ENCODE measurements at places on chromosomes 11 and 22.

- no peak for DNase-seq
Measured at GRCh38 chr22:36586852-36587251, 57.9 kb upstream of the EIF3D start.

- DNase-seq, result no peak
Measured at GRCh38 chr11:134266841-134267251, 9.3 kb upstream of the GLB1L3 start.

DNA sequence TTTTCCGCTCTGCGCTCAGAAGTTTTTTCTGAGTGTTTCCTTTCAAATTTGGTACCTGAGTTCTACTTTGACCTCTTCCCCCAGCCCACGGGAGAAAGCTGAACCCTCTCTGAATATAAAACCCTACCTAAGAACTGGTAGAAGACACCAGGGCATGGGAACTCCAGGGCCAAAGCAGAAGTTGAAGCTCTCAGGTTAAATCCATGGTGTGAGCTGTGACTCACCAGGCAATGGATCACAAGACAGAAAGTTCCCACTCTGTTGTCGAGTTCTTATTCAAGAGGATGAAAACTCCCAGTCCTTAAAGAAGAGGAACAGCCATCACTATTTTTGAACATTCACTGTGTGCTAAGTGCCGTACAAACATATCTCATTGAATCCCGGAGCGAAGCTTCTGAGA lies 8.9 kb downstream of the TMEM218 start:
- DNase-seq, result peak; percentile 0

GRCh38 chr11:121040614-121041002 lies 16.7 kb downstream of the TBCEL start:
- no peak for DNase-seq

GRCh38 chr11:95228081-95228749 lies 2.8 kb downstream of the SESN3 start:
- no peak for DNase-seq

- DNase-seq, result no peak
Measured at GRCh38 chr11:13388741-13389140, 74.3 kb downstream of the BTBD10 start.

GRCh38 chr11:72782081-72782920 lies 11.5 kb downstream of the STARD10 start:
- no peak for DNase-seq

- no peak for DNase-seq
Measured at GRCh38 chr11:126337126-126337473, 18.4 kb upstream of the ST3GAL4 start.

GRCh38 chr11:65412271-65413076 lies 10.1 kb upstream of the NEAT1 start:
- DNase-seq, result no peak

DNA sequence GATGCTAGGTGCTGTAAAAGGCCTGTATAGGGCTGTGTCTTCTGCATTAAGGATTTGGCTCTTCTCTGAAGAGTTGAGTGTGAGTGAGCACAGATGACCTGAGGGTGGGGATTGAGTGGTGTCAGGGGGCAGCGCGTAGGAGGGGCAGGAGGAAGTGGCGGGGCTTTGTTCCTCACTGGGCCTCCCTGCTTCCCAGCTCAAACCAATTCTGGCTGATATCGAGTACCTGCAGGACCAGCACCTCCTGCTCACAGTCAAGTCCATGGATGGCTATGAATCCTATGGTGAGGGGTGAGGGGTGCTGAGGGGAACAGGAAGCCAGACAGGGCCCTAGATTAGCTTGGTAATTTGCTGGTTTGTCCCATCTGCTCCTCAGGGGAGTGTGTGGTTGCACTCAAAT lies 9.1 kb downstream of the PHOX2A start:
- no peak for DNase-seq

- DNase-seq, result no peak
Measured at GRCh38 chr22:48083502-48083901, 1321.1 kb downstream of the TBC1D22A start.

DNA sequence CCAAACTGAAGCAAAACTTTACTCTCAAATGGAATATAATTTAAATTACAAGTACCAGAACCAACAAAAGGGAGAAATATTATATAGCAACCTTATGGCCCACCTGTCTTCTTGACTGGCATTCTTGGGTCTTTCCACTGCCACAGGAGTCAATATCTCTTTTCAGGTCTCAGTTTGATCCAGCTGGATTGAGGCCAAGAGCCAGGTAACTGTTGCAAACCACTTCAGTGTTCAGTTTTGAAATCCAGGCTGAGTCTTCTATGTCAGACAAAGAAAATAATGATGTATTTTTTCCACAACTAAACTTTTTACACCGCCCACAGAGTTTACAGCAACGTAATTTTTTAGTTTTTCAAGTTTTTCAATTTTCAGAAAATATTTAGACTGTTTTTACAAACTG lies 648 bp downstream of the DLG2 start:
- no peak for DNase-seq

DNA sequence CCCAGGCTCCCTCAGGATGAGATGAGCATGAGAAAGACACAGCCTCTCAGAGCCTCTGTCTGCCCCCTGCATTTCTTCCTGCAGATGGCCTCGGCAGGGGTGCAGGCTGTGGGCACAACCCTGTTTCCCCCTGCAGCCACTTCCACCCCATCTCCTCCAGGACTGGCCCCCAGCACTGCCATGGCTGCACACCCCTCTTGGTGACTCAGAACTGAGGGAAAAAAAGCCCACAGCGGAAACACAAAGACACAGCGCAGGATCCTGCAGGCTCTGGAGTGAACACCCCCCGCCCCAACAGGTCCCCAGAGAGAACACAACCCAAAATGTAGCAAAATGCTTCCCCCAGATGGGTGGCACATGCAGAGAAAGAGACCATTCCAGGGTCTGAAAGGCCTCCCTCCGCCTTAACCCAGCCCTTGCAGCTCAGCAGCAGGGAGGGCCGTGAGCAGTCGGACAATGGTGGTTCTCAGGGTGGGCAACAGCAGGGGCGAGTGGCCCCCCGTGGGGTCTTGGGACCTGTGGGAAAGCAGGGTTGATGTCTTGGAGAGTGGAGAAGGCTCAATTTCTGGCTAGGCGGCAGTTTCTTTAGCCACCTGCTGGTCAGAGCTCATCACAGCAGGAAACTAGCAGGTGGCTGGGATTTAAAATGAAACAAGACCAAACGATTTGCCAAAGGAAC lies 8.0 kb downstream of the TUBGCP6 start:
- DNase-seq, result no peak

DNA sequence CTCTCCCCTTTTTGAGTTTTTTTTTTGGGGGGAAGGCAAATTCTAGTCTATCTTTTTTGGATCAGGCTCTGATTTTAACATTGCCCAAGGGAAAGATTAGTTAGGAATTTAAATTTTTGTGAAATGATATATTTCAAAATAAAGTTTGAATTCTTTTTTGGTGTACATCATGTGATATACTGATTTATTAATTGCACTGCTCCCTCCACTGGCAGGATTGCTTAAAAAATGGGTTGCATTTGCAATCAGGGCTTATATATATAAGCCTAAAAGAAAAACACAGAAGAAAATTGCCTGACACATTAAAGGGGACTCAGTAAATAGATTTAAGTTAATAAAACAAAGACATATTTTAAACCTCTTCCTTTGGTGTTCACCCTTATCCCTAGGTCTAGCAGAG lies 1.2 kb downstream of the DYNC2H1 start:
- DNase-seq, result no peak

GRCh38 chr11:124754710-124755109 lies 2.7 kb upstream of the VSIG2 start:
- no peak for DNase-seq

DNA sequence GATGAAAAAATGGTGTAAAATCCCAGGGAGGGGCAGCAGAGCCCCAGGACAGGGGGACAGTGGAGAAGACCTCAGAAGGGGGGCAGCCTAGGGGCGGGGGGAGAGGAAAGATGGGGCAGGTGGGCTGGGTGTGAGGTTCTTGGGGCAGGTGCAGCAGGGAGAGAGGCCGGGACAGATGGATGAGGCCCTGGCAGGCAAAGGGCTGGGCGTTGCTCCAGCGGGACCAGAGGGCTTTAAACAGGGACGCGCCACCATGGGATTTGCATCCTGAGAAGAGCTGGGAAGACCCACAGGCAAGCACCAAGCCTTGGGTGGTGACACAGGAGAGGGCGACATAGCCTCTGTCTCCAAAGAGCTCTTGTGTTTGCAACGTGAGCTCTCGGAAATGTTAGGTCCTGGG lies 1342.8 kb downstream of the TBC1D22A start:
- DNase-seq, result peak; percentile 8

DNA sequence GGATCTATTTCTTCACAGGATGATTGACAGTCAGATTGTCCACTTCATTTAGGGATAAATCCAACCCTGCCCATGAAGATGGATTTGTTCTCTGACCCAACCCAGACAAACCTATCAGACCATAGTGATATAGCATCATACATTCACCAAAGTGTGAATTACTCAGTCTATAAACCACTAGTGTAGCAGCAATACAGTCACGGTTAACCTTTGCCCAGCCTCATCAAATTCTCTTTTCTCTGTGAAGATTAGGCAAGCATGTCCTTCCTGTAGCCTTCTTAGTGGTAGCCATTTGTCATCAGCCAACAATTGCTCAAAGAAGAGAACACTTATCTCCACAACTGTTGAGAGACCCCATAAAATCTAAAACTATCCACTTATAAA lies 14.4 kb upstream of the BIRC2 start:
- DNase-seq, result no peak

DNA sequence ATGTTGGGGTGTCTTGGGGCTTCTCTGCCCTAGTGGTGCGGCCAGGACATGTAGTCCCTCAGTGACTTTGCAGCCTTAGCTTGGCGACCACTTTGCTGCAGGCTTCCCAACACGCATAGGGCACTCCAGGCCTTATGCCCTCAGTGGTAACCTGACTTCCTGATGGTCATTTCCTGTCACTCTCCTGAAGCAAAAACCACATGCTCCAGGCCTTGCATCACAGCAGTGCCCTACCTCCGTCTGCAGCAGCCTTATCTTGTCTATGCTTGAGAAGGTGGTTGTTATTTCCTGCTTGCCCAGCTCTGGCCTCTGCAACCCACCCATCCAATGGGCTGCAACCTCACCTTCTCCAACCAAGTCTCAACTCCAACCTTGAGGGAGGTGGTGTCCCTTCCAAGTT lies 33.4 kb upstream of the PISD start:
- no peak for DNase-seq

GRCh38 chr11:77548552-77549445 lies 41.0 kb upstream of the AQP11 start:
- DNase-seq, result no peak

DNA sequence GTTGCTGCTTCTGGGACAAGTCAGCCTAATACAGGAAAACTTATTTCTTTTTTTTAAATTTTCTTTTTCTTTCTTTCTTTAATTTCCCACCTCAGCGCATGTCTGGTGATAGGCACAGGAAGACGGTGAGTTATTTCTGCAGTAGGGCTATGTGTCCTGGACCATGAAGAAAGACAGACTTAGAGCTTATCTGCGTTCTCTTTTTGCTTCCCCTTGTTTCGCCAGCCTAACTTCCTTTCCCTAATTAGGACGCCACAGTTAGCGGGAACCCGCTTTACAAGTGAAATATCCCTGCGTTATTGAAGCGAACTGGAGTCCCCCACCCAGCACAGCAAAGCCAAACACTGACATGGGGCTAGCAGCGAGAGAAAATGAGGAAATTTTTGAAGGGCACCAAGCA lies 8.6 kb downstream of the OR6M1 start:
- DNase-seq, result no peak

- no peak for DNase-seq
Measured at GRCh38 chr11:10762185-10762584, 11.1 kb downstream of the CTR9 start.

DNA sequence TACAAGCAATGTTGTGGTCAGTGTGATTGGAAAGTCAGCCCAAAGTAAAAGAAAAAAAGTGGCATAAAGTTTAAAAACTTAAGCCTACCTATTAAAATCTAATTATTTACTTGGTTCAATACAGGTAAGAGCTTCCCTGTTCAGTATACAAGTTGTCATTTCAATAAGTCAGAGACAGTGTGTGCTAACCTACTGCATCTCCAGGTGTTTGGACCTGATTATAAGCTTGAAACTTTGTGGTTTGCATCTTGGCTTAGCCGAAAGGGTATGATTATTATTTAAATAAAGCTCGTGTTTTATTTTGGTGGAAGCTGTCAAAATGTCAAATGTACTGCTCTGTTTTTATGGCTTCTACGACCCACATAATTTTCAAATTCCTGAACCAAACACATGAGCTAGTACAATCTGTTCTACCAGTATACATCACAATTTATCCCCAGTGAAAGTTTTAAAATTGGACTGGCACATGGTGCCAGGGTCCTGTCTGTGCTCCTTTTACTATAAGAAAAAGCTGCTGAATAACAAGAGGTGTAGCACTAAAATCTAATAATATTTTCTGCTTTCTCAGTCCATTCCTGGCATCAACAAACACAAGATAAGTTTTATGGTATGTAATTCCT lies 103.9 kb upstream of the ANO3 start:
- DNase-seq, result no peak

GRCh38 chr11:68256331-68256741 lies 15.4 kb downstream of the C11orf24 start:
- no peak for DNase-seq

GRCh38 chr11:68541991-68542390 lies 81.4 kb downstream of the PPP6R3 start:
- DNase-seq, result no peak

GRCh38 chr11:76670485-76671236 lies at the start of gene LRRC32:
TSS of gene LRRC32 (minus strand) at chr11:76670747. CDS start at chr11:76665954, 4,793 bp downstream.
- peak; percentile 46 for DNase-seq
